ENCODE measurements at places on chromosomes 2 and 18.

GRCh38 chr2:28748941-28749340, 2.7 kb upstream of the PPP1CB start:
- DNase-seq, result no peak

GRCh38 chr18:2998644-2999043, 14.3 kb downstream of the LPIN2 start:
- DNase-seq, result no peak

- no peak for DNase-seq
Observed at GRCh38 chr2:109517118-109517889, 96.5 kb downstream of the SEPTIN10 start.

DNA sequence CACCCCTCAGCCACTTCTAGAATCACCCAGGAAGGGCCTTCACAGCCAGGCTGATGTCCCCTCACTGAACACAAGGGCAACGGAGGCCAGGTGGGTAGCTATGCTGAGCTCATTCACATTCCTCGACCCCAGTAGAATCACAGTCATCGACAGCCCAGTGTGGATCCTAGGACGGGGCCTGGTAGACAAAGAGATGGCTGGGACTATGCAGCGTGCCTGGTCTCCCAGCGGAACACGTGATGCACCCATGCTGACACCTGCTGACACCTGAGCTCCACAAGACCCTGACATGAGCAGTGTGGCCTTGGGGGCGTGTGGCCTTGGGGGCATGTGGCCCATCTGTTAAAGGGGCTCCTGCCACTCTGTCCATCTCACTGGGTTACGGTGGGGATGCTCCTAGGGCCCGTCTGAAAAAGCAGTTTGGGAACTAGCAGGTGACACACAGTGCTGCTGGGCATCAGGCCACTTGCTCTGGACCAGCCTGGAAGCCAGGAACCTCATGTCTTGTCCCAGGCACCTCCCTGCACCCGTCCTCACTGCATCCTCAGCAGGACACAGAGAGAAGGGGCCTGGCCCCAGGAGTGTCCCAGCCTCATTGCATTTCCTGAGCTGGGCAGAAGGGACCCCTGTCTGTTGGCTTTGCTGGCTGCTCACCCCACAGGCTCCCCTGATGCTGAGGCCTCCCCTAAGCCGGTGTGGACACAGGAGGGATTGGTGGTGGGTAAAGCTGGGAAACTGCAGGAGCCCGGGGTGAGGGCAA, 9.7 kb downstream of the ECEL1 start:
- DNase-seq, result no peak

DNA sequence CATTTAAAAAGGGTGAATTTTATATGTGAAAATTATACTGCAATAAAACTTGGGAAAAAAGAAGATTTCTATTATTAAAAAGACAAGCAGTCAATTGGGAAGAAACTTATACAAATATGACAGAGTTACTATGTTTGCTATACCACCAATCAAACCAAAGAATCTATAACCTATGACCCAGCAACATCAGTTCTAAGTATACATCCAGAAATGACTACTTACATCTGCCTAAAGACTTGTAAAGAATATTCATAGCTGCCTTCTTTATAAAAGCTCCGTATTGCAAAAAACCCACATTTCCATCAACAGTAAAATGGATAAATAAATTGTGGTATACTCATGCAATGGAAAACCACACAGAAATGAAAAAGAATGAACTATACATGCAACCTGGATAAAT, 32.9 kb upstream of the NABP1 start:
- DNase-seq, result no peak

DNA sequence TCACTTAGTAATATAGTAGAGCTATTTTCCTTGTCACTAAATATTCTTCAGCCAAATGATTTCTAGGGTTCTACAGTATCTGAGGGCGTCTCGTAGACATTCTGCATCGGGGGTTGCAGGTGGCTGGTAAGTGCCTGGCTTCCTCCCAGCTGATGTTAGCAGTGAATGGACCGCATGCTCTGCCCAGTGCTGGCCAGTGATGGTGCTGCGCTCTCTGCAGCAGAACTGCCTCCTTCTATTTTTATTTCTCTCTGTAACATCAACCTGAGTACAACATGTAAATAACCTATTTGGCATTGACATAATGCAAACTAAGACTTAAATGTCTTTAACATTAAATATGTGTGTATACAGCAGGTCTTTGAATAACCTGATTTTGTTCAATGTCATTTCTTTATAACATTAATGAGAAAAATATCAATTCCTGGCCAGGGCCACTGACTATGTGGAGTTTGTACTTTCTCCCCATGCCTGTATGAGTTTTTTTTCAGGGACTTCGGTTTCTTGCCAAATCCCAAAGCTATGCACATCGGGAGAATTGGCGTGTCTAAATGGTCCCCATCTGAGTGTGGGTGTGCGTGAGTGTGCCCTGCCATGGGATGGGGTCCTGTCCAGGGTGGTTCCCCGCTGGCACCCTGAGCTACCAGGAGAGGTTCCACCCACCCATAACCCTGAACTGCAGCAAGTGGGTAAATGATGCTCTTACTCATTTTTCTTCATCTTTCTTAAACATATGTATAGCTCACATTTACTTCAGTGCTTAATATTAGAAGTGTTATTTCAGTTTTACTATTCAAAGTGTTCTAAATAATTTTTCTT, 278.2 kb upstream of the EPAS1 start:
- DNase-seq, result no peak

DNA sequence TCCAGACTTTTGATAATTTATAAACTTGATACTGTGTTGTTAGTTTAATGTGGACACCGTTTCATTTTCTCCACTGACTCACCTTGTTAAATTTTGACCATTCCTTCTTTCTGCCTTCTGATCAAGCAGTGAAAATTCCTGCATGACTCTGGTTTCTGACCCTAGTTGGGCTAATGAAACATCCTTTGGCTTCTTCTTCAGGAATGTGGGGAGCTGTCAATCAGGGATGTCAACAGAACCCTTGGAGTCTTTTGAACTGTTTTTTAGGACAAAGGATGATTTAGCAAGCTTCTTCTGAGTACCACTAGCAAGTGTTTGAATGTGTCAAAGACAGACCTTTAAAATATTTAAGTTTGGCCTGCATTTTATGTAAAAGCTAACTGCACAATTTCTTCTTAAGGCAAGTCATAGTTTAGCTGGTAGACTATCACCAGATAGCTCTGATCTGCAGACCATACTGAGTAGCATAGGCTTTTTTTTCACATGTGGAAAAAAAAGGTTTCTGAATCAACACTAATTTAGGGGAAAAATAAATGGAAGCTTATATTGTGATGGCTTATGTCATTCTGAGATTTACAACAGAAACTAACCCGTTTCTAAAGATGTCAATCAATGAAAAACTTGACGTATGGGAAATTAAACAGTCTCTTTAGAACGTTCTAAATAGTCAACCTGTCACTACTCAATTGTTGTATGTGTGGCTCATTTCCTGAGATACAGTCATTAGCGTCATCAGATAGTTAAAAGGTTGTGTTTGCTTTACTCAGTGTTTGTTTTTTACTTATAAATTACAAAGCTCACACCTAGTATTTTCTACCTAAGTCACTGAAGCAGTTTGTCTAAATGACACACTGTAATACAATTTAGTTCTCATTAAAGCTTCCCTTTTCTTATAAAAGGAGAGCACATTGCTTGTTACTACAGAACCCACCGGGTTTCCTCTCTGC, 311.4 kb downstream of the PTPRM start:
- DNase-seq, result no peak

GRCh38 chr18:59340817-59341216, 18.2 kb downstream of the LMAN1 start:
- DNase-seq, result no peak

GRCh38 chr2:151905963-151906632, 77.9 kb upstream of the ARL5A start:
- no peak for DNase-seq

Measured in hematopoietic multipotent progenitor cell treated with erythropoietin and hydrocortisone succinate and interleukin-3 and kit ligand, for 8 days (in vitro differentiated cells).